Gastrocnemius medialis (tissue), 4 donors: ENCODE measurements at places on chromosomes 6 and 20. TPM values are rescaled to one million over a fixed set of nuclear protein-coding genes. Genes with fewer than 3 reads are reported as not detected.

PAX1 gene
- not detected for total RNA-seq

DNA sequence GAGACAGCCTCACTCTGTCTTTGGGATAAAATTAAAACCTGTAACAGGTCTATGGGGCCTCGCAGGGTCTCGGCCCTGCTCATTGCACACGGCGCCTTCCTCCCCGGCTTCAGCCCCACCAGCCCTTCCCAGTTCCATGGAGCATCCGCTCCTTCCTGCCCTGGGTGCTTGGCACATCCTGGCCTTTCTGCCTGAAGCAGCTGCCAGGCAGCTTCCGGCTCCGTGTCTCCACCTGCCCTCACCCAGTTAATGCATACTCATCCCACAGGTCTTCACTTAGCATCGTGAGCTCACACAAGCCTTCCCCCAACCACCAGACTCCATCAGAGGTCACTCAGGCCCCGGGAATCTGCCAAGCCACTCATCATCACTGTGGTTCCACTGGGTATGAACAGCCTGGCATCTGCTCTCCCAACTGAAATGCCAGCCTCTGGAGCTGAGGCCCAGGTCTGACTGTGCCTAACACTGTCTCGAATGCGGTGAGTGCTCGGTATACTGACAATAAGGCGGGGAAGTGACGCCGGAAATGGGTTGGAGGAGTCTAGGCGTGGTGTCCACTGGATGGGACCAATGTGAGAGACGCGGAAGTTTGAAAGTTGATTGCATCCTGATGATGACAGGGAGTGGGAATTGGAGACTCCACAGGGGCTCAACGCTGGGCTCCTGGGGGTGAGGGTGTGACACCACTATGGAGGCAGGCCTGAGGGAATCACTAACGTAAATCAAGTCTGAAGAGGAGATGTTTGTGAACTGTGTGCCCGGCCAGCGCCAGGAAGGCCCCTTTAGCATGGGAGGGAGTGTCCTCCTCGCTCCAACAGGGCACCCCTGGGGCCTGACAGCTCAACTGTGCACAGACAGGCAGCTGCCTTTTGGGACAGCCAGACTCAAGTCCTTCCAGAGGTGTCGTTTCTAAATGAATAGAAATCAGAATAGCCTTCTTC, 245.8 kb downstream of the TTLL2 start:
- DNase-seq = no peak
- peaks cover 36% of the 10 kb centered on the region for H3K4me1 ChIP-seq
- H3K36me3 ChIP-seq = no peaks in the 10 kb centered on the region
- no peak overlapping the region for H3K27ac ChIP-seq
- no peak overlapping the region for H3K4me3 ChIP-seq
- H3K27me3 ChIP-seq = no peaks in the 10 kb centered on the region

- no peaks in the 10 kb centered on the region for H3K36me3 ChIP-seq
- peak overlapping the region; percentile 89 for H3K27ac ChIP-seq
- H3K4me1 ChIP-seq = peaks cover 16% of the 10 kb centered on the region
- DNase-seq = no peak
These were observed 426 bp downstream of the TRMT6 start for GRCh38 chr20:5949943-5950270.

DNA sequence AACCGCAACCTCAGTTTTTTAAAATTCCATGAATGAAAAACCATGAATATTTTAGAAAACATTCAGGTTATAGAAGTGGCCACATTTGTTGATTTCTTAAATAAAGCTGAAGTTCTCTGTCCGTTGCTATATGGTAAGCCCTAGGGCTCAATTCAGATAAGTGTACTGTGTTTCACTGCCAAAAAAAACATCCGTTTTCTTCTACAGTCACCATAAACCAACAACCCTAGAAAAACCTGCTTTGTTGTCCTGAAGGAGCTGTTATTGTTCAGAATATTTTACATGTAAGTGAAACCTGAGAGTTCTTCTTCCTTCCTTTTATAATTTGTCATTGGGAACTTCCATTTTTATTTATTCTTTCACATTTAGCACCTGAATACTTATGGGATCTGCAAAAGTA, 274.1 kb downstream of the TFAP2A start:
- no peak for DNase-seq
- no peaks in the 10 kb centered on the region for H3K4me1 ChIP-seq
- H3K27me3 ChIP-seq = no peaks in the 10 kb centered on the region

DNA sequence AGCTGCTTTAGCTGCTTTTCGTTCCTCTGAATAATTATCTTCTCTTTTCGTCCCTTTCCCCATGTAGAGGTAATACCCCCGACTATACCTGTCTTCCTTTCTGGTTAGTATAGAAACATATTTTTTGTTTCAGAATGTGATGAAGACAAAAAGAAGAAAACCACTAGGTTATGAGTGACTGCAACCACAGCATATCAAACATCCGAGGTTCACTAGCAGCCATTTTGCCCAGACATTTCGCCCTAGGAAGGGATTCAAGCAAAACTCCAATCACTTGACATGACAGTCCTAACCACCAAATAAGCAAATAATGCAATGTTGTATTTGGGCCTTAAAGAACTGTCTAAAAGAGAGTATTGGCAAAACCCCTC, 9.4 kb downstream of the SNX5 start:
- H3K4me1 ChIP-seq = peaks cover 69% of the 10 kb centered on the region
- no peak overlapping the region for H3K27ac ChIP-seq
- no peaks in the 10 kb centered on the region for H3K27me3 ChIP-seq
- H3K4me3 ChIP-seq = no peak overlapping the region
- no peak for DNase-seq
